ENCODE measurements at places on chromosomes 1 and 21.
A peak's percentile ranks its signal among the peaks of the same experiment; 100 is the strongest.

- no peak for DNase-seq
These were observed 13.3 kb upstream of the EPHA8 start for GRCh38 chr1:22550021-22550420.

DNA sequence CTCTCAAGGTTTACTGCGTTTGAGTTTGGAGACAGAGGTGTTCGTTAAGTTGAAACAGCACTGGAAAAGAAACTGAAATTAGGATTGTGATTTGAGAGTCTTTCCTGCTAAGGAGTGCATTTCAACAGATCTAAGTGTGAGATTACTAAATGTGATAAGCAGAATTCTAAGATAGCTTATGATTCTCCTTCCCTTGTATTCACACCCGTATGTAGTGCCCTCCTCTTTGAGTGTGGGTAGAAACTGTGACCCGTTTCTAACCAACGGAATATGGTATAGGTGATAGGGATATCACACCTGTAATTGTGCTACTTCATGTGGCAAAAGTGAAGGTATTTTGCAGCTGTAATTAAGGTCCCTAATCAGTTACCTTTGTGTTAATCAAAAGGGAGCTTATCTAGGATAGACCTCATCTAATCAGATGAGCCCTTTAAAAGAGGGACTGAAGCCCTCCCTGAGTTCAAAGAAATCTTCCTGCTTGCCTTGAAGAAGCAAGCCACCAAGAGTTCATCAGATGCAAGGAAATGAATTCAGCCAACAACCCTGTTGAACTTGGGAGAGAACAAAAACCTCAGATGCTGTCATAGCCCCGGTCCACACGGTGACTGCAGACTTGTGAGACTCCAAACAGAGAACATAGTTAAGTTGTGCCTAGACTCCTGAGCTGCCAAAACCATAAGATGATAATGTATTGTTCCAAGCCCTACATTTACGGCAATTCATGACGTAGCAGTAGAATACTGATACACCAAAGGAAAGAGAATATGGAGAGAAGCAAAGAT is 12.6 kb upstream of the IL12RB2 start:
- no peak for DNase-seq

- no peak for DNase-seq
These were observed 2.1 kb downstream of the ADORA1 start for GRCh38 chr1:203129501-203130231.

- DNase-seq: no peak
These were observed 30.4 kb upstream of the PDC start for GRCh38 chr1:186491336-186491735.

GRCh38 chr1:235745503-235746136 is 96.0 kb upstream of the GNG4 start:
- no peak for DNase-seq

DNA sequence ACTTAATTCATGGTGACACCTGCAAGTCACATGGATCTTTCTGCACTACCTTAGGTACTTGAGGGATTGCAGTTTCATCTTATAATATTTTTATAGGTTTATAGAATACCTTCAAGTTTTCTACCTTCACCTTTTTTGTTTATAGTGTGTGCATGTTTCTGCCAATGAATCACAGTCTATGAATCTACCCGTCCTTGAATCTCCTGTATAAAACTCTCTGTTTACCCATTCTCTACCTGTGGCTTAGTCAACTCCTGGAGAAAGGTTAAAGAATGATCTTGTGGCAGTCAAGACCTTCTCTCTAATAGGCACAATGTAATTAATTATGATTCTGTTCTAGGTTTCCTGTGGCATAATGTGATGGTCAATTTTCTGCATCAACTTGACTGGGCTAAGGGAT is 3.2 kb upstream of the GSTM2 start:
- no peak for DNase-seq

DNA sequence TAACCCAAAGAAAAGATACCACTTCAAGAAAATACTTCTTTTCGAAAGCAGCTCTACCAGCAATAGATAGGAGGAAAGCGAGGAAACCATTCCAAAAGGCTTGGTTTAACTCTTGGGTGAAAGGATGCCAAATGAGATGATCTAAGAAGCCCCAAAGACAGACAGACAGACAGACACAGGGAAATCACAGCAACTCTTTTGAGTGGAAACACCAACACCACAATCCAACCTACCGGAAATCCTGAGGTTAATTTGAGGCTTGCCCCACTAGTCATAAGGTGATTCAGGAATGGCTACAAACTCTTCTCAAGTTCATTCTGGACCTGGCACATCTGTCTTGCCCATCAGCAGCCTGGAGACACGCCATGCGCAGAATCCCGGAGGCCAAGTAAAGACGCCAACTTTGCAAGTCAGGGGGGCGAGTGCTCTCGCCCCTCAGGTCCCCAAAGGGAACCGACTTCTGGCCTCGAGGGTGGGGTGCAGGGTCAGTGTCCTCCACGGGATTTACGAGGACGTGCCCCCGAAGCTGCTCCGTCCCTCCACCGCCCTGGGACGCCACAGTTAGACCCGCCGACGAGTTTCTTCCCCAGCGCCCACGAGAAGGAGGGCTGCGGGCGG is 778 bp downstream of the EVI5 start:
- peak; percentile 10 for DNase-seq

- no peak for DNase-seq
These were observed 52.5 kb downstream of the LACTBL1 start for GRCh38 chr1:22920026-22920733.

GRCh38 chr1:176733661-176734060 is 270.7 kb downstream of the PAPPA2 start:
- DNase-seq: no peak

DNA sequence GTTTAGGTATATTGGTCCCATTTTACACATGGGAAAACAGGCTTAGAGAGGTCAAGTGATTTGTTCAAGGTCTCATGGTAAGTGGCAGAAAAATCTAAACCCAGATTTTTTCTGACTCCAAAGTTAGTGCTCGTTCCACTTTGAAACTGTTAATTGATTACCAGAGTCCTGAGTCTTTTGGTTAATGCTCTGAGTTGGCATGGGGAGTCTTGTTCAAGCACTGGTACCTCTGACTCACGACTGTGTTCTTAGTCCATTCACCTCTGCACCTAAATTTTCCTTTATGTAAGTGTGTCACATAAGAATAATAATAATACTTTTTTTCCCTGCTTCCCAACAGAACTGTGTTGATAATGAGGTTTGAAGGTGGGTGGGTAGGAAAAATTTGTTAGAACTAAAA is 59.3 kb downstream of the VANGL2 start:
- peak; percentile 25 for DNase-seq

DNA sequence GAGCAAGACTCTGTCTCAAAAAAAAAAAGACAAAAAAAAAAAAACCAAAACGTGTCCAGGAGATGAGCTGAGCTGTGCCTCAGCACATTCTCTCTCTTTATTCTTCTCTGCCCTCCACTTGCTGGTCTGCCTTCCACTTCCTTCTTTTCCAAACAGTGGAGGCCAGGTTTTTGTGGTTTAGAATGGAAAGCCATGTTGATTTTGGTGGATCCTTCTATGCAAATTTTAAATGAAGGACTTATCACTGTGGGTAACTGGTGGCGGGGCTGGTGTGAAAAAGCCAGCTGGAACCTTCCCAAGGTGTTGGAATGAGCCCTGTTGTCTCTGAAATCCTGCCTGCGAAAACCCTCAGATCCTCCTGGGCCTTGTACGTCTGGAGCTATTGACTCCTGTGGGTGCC is 61.9 kb downstream of the PTPRU start:
- no peak for DNase-seq

GRCh38 chr1:61220536-61220935 is 138.2 kb downstream of the NFIA start:
- no peak for DNase-seq

DNA sequence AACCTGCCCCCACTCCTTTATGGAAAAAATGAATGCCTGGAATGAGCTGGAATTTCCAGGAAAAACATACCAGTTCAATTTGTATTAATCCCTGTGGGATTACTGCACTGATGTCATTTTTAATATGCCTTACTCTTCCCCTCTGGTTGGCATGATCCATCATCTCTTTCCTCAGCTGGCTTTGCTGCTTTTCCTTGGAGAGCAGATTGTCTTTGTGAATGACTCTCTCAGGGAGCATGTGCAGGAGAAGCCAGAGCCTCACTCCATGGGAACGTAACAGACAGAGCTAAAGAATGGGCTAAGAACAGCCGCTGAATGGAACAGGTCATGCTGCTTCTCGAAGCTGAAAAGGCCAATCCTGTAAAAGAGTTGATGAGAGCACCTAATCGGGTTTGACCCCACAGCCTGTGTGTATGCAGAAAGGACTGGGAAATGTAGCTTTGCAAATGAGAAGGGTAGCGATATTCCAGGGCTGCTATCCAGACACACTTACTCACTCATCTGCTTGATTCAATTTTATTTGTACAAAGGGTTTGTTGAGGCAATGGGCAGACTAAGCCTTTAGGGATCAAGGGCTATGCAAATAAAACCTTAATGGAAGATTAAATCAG is 20.7 kb downstream of the PHC2 start:
- no peak for DNase-seq

DNA sequence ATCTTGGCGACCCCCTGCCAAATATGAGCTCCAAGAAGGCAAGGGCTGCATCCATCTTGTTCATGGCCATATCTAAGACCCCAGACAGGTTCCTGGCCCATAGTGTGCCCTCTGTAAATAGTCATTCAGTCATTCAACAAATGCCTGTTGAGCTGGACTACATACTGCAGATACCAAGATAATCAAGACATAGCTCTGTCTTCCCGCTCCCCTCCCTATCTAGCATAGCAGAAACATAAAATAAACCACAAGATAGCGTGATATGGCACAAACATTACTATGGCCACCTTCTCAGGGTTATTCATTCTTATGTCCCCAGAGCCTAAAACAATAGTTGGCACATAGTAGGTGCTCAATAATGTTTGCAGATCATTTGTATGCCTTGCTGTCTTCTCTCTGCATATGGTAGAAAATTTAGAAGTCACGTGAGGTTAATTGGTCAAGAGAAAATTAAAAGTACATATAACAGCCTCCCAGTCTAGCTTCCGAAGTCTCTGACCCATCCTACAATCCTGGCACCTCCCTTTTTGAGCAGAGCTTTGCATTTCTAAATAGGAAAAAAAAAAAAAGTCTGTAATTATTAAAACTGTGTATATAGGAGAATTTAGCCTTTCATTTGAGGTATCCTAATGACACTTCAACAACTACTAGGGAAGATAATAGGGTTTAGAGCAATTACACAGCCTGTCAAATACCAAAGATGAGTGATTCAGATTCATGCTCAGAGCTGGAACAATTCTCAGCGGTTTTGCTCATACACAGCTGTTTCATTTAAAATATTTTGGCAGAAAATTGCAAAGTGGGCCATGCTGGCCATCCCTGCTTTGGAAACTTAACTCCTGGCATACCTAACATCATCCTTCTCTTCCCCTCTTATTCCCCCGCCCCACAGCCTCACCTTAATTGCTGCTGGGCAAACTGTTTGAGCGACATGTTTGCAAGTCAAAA is 219.0 kb downstream of the KAZN start:
- no peak for DNase-seq

GRCh38 chr1:39892601-39893595 is 8.8 kb downstream of the MYCL start:
- no peak for DNase-seq

DNA sequence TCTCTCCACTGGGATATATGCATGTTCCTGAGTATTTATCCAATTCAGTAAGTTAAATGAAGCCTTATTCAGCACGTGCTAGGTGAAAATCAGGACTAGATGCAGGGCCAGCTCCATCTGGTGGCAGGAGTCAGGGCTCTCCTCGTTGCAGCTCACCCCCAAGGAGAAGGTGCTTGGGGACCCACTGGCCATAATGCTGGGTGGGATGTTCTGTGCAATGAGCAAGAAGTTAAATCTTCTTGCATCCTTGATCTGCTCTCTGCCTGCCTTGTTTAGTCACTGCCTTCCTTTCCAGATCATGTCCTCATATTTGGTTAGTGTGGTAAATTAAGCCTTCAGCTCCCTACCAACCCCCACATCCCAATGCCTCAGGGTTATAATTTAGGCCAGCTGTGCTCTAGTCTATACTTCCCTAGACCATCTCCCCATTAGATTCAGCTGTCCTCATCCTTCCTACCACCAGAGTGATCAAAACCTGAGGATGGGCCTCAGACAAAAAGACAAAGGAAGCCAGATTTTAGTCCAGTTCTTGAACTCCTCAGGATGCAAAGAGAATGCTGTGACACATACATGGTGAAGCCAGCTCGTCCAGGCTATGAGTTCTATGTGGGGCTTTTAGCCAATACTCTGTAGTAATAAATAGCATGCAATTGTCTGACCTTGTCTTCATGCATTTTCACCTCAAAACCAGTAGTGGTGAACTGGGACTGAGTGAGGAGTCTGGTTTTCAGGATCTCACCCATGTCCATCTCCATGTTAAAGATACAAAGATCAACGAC is 55.9 kb downstream of the SEC16B start:
- DNase-seq: no peak

- no peak for DNase-seq
These were observed 6.0 kb downstream of the MIER1 start for GRCh38 chr1:66930823-66931174.

GRCh38 chr1:230170153-230170547 is 103.1 kb downstream of the GALNT2 start:
- DNase-seq: no peak

GRCh38 chr1:115107516-115108260 is 18.4 kb upstream of the TSPAN2 start:
- no peak for DNase-seq

DNA sequence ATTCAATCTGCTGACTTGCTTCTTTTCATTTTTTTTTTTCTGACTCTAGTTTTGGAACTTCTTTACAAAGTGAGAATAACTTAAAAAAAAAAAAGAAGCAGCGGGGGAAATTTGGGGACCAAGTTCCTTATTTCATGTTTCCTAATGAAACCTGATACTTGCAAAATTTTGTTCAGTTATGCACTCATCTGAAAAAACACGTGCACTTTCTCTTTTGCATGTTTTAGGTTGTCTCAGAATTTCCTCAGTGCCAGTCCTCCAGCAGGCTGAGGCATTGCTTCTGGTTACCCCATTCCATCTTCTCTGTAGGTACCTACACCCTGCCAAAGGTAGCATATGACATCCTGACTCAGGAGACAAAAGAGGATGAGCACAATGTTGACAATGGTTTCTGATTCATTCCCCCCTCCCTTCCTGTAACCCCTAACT is 299.7 kb downstream of the GRIK1 start:
- no peak for DNase-seq

DNA sequence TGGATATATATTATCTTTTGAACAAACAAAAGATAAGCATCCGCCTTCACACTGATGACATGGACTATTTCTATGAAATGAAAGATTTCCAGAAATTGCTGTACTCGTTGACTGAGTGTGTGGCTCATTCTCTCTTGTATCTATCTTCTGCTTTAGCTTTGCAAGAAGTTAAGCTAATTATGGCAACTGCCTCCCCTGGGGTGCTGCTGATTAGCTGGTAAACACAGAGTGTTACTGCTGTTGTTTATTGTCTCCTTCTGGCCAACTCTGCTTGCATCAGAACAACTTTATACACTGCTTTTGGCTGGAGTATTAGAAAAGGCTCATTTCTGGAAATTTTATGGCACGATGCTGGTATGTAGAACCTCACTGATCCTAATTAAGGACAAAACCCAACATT is 95.6 kb upstream of the SNX7 start:
- DNase-seq: no peak

- no peak for DNase-seq
These were observed 163.2 kb upstream of the NBPF11 start for GRCh38 chr1:148315071-148315811.

- no peak for DNase-seq
These were observed 364.2 kb upstream of the VAMP3 start for GRCh38 chr1:7406641-7407543.

GRCh38 chr21:14438211-14438610 is 55.3 kb upstream of the HSPA13 start:
- DNase-seq: no peak

- DNase-seq: no peak
These were observed 853 bp downstream of the USP16 start for GRCh38 chr21:29025328-29025713.

- no peak for DNase-seq
These were observed 33.5 kb downstream of the ACOT7 start for GRCh38 chr1:6360117-6360496.
